Fibroblast of villous mesenchyme (primary cell): ENCODE measurements at places on chromosomes 4 and X.
A peak's percentile ranks its signal among the peaks of the same experiment; 100 is the strongest.

DNA sequence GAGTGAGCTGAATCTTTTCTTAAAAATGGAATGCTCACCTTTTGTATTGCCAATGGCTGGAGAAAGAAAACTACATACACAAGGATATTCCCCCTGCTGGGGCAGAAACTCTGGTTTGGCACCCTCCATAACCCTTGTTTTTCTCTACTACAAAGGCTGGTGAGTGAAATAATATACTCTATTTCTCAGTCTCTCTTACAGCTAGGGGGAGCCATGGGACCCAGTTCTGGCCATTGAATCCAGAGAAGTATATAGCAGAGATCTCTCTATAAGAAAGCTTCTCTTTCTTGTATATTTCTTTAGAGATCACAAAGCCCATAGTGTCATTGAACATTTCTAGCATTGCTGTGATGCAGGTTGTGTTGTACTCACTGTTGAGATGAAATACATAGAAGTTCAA is 49.8 kb downstream of the SMPX start:
- no peak for DNase-seq

GRCh38 chr4:110904435-110905065 is 281.7 kb upstream of the PITX2 start:
- peak; percentile 39 for DNase-seq

DNA sequence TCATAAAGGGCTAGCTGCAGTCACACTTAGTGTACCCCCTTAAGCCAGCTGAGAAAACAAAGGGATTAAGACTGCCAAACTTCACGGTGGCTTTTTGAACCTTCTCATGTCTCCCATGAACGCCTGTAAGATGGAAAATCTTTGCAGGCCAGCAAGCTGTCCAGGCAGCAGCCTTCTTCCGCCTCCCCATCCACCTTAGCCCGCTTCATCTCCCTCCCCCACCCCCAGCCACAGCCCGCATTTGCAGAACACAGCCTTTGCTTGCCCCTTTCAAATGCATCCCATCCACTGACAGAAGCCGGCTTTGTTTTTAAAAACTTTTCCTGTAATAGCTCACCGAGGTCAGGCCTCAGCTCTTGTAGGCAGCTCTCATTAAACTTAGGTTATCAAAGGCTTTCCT is 113.8 kb upstream of the FAM9B start:
- DNase-seq: no peak

GRCh38 chr4:152301381-152301780 is 234.5 kb downstream of the FBXW7 start:
- DNase-seq: no peak

- no peak for DNase-seq
Measured at GRCh38 chrX:136493011-136493410, 4.4 kb upstream of the HTATSF1 start.

GRCh38 chr4:6109842-6110560 is 90.3 kb downstream of the JAKMIP1 start:
- no peak for DNase-seq

- DNase-seq: no peak
Measured at GRCh38 chr4:121177246-121178137, 13.4 kb upstream of the TNIP3 start.

DNA sequence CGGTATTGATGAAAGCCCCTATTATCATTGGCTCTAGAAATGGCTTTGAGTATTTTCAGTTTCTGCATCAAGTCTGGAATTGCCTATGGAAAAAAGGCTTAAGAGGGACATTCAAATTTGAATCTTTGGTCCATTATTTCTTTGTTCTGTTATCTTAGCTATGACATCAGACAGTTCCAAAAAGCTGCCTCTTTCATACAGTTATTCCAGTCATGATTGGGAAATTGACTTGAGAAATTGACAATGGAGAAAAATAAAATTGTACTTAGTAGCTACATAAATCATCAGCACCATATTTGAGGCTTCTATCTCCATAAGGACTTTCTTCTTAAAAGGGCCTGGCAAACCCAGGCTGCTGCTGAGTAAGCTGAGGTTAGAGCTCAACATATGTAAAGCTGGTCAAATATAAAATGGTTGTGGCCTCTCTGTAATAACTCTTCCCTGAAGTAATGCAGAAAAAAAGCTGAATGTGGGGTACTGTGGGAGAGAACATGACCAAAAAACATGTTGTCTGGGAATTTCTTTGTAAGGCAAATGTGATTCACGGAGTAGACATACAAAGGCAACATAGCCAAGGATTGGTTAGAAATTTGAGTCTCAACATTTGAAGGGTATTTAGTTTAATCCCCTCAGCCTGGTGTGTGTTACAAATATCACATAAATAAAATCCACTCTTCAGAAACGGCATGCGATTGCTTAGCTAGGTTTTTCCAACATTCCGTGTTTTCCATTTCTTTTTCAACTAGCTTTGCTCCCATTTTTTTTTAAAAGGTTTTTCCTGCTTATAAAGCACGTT is 100.9 kb downstream of the LNX1 start:
- peak; percentile 84 for DNase-seq

DNA sequence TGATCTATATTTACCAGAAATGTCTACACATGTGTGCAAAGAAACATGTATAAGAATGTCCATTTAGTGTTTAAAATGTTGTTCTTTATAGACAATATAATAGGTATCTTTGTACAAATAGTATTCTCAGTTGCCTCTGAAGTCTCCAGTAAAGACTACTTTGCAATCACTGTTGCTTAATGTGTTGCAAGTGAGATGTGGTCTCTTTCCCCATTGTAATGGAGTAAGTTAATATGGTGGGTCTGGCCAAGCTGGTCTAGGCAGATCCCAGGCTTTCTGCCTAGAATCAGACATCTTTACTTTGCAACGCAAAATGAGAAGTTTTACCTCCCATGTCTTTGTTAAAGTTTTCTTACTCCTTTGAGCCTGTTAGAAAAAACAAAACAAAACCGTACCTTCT is 144.8 kb downstream of the GABRA3 start:
- DNase-seq: no peak

GRCh38 chrX:7889135-7889534 is 38.1 kb downstream of the PNPLA4 start:
- DNase-seq: no peak

- no peak for DNase-seq
Measured at GRCh38 chr4:141254326-141254725, 33.6 kb downstream of the ZNF330 start.

- no peak for DNase-seq
Measured at GRCh38 chrX:103338663-103339062, 8.6 kb downstream of the TCEAL7 start.

DNA sequence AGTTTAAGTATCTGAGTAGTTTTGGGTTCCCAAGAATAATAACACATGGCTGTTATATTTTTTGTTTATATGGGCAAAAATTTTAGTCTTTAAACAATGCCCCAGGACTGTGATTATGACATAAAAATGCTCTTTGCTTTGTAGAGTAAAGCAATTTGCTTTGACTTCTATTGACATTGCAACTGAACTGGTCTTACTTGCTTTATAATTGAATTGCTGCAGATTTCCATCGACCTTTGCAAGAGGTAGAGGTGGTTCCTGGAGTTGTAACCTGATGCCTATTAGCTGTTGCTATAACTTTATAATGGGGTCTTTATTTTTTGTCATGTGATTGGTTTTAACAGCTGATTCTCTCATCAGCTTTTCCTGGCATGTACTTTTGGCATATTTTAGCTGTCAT is 302.9 kb downstream of the ARHGAP10 start:
- no peak for DNase-seq

DNA sequence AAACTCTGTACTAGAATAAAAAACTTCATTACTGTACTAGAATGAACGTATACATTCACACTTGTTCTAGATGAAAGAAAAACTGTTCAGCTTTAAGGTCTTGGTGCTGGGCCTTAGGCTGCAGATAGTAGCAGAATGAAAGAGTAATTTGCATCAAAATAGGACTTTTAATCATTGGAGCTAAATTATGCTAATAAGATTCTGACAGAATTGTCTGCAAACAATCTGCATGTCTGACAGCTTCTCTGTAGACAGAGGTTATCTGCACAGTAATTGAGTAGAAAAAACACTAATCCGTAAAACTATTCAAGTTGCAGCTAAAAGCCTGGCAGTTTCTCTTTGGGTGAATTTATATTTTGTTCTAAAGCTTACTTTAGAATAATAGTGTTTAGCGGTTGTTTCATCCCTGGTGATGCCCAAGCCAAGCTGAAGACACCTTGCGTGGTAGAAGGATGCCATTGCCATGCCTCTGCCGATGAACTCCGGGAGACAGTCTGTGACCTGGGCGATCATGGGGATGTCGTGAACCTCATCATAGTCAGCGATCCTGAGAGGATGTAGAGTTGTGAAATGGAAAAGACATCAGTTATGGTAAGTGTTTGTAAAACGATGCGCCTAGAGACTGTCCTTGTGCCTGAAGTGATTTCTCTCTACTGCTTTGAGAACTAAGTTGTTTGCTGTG is 25.3 kb downstream of the LRP2BP start:
- DNase-seq: no peak

DNA sequence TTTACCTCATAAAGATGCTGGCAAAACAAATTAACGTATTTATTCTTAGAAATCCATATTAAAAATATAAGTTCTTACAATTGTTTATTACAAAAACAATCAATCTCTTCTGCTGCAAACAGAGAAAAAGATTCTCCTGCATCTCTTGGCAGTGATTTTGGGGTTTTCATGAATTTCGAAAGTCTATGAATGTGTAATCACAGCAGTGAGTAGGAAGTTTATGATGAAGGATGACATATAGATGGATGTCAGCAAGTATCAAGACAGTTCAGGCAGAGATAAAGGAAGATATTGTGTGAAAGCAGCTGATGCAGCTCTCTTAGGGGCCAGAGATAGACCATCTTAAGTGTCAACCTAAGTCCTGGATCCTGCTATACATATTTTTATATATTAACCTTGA is 196.9 kb upstream of the BANK1 start:
- DNase-seq: no peak

- no peak for DNase-seq
Measured at GRCh38 chr4:158915683-158916241, 146.9 kb downstream of the FNIP2 start.

DNA sequence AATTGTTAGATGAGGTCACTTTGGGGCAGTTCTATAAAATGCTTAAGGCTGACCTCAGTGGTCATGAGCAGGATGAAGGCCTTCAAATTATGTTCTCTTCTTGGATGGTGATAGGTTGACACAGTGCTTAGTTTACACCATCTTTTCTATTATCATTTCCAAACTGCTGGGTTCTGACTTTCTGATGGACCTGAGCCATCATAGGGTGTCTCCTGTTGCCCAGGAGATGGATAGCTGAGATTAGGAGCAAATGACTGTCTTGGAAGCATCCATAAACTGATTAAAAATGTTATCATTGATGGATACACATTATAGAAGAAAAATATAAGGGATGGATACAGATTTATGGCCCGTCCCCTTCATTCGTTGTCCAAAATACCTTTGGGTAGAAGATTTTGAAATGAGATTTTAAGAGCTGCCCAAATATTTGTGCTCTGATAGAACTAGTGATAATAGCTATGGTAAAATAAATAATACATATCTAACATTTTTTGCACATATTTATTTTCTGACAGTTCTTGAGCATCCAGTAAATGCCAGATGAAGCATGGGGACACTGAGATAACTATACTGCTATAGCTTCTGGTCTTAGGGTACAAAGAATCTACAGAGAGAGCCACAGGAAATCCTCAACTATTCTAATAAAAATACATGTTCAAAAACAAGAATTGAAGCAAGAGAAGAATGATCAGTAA is 839.4 kb upstream of the LCORL start:
- DNase-seq: no peak

GRCh38 chrX:74248889-74249288 is 55.1 kb upstream of the ZCCHC13 start:
- peak; percentile 60 for DNase-seq

DNA sequence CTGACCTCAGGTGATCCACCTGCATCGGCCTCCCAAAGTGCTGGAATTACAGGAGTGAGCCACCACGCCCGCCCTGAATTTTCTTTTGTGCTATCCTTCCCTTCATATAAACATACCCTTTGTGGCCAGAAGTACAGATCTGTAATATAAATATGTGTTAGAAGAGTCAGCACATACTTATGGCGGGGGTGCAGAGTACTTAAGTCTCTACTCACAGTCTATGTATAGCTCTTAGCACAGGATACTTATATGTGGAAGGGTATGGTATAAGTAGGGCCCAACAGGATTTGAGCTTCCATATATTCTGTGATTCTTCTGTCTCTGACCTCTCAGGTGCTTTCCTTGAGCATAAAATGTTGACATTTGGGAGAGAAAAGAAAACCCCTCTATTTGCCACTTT is 18.2 kb downstream of the CXorf58 start:
- peak; percentile 7 for DNase-seq

GRCh38 chr4:88706574-88706973 is 8.9 kb upstream of the NAP1L5 start:
- peak; percentile 64 for DNase-seq

DNA sequence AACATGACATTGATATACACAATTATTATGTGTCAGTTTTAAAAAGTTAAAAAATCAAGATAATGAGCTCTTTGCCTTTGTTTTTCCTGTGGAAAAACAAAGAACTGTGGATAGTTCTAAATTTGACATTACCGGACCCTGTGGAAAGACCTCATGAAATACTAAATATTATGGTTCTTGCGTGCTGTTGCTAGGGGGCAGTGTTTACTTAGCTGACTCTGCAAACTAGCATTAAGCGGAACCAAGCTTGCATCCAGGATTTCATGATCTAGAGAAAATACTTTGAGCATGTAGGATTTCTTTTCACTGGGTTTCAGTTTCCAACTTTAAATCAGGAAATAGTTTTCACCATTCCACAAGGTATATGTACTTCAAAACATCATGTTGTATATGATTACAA is 33.6 kb downstream of the CLCN4 start:
- DNase-seq: peak; percentile 75

GRCh38 chrX:43002526-43003203 is 224.7 kb upstream of the PPP1R2C start:
- DNase-seq: no peak

- no peak for DNase-seq
Measured at GRCh38 chr4:129604632-129605255, 508.8 kb downstream of the C4orf33 start.

DNA sequence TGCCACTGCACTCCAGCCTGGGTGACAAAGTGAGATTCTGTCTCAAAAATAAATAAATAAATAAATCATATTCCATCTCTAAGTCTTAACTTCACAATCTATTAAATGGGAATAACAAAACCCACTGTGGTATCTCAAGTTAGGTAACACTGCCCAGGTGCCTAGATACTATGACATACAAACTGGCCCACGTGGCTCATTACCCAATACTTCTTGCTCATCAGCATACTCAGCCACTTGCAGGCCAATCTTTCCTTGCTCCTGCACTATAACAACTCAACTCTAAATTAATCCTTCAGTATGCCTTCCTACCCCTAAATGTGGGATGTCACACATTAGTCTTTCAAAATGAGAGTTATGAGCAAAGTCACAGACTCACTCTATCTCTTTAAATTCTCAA is 230.1 kb downstream of the OPHN1 start:
- DNase-seq: no peak

DNA sequence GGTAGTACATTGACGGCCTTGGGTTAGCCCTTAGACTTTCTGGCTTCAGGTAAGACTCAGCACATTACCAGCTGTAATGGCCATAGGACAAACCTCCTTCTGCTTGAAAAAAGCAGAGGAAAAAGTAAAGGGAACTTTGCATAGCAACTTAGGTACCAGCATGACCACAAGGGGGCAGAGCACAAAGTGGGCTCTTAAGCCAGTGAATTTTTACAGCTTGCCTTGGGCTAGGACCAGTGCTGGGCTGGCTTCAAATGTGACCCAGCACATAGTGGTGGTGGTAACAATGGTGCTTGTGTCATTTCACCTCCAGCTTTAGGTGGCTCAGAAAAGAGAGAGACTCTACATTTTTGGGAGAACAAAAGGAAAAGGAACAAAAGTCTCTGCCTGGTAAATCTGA is 66.1 kb downstream of the KLHL4 start:
- DNase-seq: peak; percentile 20
